ENCODE measurements at places on chromosomes 5 and 9.
A peak's percentile ranks its signal among the peaks of the same experiment; 100 is the strongest.

GRCh38 chr9:4501147-4501507 is 10.9 kb downstream of the SLC1A1 start:
- DNase-seq: no peak

DNA sequence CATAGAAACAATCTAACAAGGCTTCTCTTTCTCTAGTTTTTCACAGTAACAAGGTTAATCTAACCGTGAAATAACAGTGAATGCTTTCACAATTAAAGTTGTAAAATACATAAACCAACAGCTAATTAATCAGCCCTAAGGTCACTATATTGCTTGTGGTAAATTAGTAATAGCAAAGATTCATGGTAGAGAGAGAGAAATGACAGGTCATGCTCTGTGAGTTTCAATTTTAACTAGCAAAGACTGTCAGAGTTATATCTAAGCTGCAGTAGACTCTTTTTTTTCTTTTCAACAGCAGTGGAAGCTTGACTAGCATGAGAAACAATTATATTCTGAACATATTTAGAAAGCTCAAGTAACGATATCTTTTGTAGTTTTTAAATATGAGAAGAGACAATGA is 1068.0 kb downstream of the MAT2B start:
- DNase-seq: no peak

DNA sequence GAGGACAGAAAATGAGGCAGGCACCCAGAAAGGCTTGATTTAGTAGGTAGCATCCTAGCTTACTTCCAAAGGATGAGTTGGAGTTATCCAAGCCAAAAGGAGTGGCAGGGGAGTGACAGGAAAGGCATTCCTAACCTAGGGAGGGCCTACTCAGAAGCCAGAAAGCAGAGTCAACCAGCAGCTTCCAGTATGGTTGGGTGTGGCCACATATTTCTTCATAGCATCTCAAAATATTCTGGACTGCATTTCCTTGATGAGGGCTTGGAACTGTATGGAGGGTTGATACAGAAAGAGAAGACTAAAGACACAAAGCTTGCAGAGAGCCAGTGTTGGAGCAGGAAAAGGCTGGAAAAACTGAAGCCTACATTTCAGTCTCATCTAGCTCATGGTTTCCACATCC is 656.8 kb upstream of the DMAC1 start:
- DNase-seq: no peak

GRCh38 chr9:137351781-137352501 is 49.9 kb upstream of the NRARP start:
- no peak for DNase-seq

GRCh38 chr5:37002176-37002751 is 125.7 kb downstream of the NIPBL start:
- DNase-seq: no peak

DNA sequence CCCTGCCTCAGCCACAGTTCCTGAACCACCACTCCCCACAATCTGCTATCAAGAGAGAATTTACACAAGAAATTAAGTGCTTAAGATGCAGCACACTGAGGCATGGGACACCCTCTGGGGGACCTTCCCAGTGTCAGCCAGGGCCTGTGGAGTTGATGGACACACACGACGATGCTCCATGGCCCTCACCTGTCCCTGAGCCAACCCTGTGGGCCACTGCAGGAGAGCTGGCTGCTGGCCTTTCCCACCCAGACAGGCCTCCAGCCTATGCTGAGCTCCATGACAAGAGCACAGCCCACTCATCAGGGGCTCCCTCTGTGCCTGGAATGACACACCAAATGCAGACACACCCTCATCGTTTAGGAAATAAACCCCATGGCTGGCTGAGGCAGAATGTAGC is 124.6 kb downstream of the ADAMTS16 start:
- DNase-seq: no peak

- DNase-seq: no peak
These were observed 183.2 kb downstream of the TLR4 start for GRCh38 chr9:117887383-117887782.

GRCh38 chr5:171493646-171494393 is 74.4 kb downstream of the FGF18 start:
- DNase-seq: no peak

- DNase-seq: peak; percentile 81
These were observed 5.3 kb downstream of the KLF4 start for GRCh38 chr9:107484117-107484723.

GRCh38 chr5:6411141-6411540 is 32.8 kb upstream of the MED10 start:
- DNase-seq: no peak

DNA sequence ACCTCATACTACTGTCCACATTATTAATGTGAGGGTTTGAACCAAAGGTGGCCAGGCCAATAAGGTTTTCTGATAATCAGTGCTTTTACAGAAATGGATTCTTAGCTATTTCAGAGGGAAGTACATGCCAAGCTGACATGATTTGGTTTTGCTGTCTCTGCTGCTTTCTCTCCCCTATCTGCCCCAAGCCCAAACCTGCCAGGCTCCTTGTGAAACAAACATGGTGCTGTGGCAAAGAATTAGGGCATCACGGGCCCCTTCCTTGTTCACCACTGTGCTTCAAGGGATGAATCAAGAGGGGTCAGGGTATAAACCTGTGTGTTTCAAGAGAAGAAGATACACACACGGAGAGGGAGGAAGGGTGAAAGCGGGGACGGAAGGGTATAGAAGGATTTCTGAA is 41.3 kb upstream of the SMU1 start:
- no peak for DNase-seq

DNA sequence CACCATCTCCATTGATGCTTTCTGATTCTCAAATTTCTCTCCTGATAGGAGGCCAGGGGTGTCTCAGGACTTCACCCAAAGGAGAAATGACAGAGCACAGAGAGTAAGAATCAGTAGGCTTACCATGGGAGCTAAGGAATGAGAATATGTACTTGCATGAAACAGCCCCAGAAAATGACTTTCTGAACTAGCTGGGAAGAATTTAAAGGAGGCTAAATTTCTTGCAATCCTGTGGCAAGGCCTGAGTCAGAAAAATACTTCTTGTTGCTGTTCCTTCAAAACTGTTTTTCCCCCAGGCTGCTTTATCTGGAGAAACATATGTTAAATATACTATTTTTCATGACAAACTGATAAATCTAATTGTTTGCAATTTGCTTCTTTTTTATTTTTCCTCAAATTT is 53.4 kb upstream of the FBXL7 start:
- peak; percentile 65 for DNase-seq

DNA sequence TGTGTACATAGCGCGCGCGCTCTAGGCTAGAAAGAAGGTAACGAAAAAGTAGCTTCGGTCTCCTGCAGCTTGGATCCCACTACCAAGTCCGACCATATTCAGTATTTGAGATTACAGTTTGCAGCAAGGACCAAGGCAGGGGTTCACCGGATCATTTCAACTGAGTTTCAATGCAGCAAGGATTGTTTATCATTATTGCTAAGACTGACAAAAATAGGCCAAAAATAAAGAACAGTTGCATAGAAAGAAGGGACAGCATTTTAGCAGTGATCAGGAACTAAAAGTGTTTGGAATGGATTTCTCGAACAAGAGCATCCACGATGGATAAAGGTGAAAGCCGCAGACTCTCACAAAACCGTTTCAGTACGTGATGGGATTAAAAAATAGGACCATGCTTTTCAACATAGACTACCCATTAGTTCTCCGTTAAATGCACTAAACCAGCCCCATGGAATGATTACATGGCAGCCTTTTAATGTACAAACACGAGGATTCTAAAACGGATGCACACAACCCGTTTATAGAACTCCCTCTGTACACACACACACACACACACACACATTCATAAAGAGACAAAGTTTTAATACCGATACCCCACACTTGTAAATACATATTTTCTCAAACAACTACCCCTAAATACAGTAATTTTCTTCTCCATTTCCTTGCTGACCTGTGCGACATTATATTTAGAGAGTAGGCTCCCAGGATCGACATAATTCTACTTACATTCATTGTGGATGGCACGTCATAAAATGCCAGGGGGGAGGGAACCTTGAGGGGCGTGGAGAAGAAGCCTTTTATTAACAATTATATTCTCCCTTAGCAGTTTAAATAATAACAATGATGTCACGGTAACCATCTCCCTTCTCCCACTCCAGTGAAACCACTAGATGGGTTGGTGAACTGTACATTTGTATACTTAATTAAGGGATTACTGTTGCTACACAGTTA is 197.1 kb downstream of the MEF2C start:
- DNase-seq: no peak

- peak; percentile 47 for DNase-seq
These were observed 6.1 kb upstream of the ERMP1 start for GRCh38 chr9:5838884-5839571.

GRCh38 chr9:33921967-33922895 is 105.3 kb downstream of the UBE2R2 start:
- DNase-seq: peak; percentile 34

GRCh38 chr5:40551496-40552491 is 127.9 kb upstream of the PTGER4 start:
- DNase-seq: peak; percentile 99

All from EH (cell line).